Skin of body (tissue), 3 donors: ENCODE measurements at places on chromosomes 3 and 15. TPM values are rescaled to one million over a fixed set of nuclear protein-coding genes. Genes with fewer than 3 reads are reported as not detected.

Gene GPX1
- 60.5 TPM for total RNA-seq

Gene TMEM212
- not detected for total RNA-seq

Gene CHRFAM7A
- total RNA-seq: 1.4 TPM

Gene ANKRD34C
- not detected for total RNA-seq

Gene MYLK
- 57.6 TPM for total RNA-seq

Gene CEP19
- 1.3 TPM for total RNA-seq

Gene CKMT1A
- total RNA-seq: 7.1 TPM
